ENCODE measurements at places on chromosomes 12 and 14.

GRCh38 chr12:10668526-10668925 is 5.3 kb downstream of the STYK1 start:
- no peak for DNase-seq

DNA sequence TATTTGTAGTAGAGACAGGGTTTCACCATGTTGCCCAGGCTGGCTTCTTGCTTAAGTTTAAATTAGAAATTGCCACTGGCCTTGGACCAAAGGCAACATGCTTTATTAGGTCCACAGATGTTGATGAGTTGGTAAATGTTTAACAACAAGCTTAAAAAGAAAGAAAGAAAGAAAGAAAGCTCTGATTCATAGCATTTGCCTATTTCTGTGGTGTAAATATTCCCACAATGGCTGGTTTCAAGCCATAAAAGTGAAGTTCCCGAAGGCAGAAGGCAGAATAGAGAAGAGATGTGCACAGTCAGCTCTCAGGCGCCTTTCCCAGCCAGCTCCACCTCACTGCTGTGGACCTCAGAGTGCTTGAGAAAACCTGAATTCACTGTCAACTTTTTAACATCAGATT is 26.4 kb downstream of the KCNK13 start:
- no peak for DNase-seq

GRCh38 chr14:103516426-103517173 is 6.0 kb downstream of the CKB start:
- no peak for DNase-seq

DNA sequence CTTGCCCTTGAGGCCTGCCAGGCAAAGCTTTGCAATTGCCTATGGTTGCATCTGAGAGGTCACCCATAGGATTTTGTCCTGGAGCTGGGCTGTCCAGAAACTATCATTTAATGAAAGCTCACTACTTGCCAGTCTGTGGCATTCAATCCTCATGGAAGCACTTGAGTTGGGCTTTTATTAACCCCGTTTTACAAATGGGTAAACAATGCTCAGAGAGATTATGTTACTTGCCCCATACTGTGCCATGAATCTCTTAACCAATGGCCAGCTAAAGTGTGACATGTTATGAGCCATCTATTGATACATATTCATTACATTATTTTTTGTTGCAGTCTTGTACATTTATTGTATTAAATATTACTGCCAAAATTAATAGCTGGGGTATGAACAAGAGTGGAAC is 35.9 kb downstream of the PDZRN4 start:
- no peak for DNase-seq

GRCh38 chr12:6644903-6645302 is 2.3 kb downstream of the ACRBP start:
- no peak for DNase-seq

- DNase-seq: no peak
Measured at GRCh38 chr12:52776913-52777395, at the start of gene KRT76. Gene KRT76 (minus strand): TSS chr12:52777345. CDS start chr12:52777291, 54 bp downstream.

- no peak for DNase-seq
Measured at GRCh38 chr12:39763071-39763889, 143.7 kb upstream of the ABCD2 start.
